ENCODE measurements at places on chromosomes 2 and 18. TPM values are rescaled to one million over a fixed set of nuclear protein-coding genes. Genes with fewer than 3 reads are reported as not detected.

Gene ADI1
- 32.6 TPM for total RNA-seq

- DNase-seq: no peak
These were observed 956.4 kb downstream of the CPS1 start for GRCh38 chr2:211512806-211513205.

DNA sequence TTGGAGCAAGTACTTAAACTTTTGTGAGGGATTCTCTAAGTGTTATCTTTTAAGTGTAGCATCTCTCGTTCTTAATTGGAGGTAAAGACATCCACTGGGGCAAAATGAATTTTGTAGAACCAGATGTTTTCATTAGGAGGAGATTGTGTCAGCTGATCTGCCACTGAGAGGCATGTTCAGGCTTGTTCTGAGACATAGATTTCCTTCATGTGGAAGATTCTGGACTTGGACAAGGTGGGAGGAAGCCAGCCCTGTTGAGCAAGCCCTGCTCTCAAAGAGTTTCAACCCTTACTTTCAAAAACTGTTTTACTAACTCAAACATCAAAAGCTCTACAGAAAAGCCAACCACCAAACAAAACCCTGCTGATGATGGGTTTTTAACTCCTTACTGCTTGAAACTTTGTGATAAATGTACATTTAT lies 6.5 kb downstream of the MAP4K4 start:
- DNase-seq: no peak

DNA sequence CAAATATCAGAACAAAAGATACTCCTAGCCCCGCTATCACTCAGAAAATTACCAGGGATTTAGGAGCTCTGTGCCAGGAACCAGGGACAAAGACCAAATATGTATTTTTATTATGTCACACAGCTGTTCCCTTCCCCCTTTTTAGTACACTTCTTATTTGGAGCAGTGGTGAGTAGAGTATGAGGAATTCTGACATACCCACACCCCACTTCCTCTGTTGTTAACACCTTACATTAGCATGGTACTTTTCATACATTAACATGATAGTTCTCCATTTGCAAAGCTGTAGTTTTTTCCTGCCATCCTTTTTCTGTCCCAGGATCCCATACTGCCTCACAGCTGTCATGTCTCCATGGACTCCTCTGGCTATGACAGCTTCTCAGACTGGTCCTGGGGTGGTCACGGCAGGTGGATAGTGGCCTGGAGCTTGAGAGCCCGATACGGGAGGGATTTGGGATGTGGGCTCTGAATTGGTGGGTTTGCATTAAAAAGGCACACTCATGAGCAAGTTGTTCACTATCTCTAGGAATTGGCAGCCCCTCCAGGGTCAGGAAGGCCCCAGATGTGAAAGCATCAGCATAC lies 100.2 kb downstream of the SH3RF3 start:
- DNase-seq: no peak

Gene IL36B
- not detected for total RNA-seq

Gene MTCL1
- total RNA-seq: 297 TPM

Gene SIX3
- not detected for total RNA-seq

GRCh38 chr2:127134235-127134634 lies 27.3 kb upstream of the BIN1 start:
- DNase-seq: no peak

- no peak for DNase-seq
These were observed 40.3 kb downstream of the PLA2R1 start for GRCh38 chr2:160022162-160022561.

- peak; percentile 91 for DNase-seq
These were observed 110.8 kb upstream of the OTOS start for GRCh38 chr2:240250985-240251847.

DNA sequence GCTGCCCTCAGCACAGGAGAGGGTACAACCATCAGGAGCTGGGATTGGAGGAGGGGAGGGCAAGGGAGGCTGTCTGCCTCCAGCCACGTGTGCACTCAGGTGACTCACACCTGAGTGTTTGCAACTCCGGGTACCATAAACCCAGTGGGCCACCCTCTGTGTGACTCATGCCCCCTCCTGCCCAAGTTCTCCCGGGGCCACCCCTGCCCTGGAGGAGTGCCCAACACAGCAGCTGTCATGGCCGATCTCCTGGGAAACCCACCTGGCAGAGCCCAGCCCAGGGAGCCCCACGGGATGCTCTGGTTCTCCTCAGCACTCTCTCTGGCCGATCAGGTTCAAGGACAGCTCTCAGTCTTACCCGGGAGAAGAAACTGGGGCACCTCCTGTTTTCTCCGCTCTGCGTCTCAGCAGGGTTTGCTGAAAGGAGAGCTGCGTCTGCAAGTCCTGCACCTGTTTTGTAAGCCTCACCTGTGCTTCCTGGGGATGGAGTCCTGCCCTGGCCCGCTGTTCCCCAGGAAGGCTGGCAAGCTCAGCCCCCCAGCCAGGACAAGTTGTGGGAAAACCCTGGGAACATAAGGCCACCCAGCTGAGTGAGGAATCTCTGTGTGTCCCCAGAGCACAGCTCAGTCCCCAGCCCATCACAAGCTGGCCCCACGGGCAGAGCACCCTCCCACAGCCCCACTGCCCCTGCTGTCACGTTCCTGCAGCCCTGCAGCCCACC lies 44.0 kb upstream of the UBE2F start:
- peak; percentile 55 for DNase-seq

GRCh38 chr18:26397019-26397418 lies 151.3 kb downstream of the KCTD1 start:
- DNase-seq: no peak

DNA sequence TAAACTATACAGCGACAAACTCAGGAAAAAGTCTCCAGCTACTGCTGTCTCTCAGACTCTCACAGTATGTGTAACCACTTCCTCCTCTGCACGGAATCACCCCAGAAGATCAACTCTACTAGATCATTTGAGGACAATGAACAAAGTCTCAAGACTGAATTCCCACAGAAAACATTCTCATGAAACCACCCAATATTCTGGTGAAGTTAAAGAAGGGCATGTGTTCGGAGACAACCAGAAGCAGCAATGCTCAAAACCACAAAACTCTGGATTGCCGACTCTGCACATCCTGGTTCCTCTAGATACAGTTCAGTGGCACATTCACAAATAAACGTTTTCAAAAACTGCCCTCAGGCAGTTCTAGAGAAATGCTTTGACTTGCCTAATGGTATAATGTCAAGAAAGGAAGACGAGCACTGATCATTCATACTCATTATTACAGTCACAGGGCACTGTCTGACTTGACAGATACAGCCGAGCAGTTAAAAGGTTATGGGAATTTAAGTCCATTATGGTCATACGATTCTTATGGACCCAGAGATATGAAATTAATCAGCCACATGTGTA lies 91.9 kb upstream of the STK17B start:
- no peak for DNase-seq

Gene POU3F3
- total RNA-seq: not detected

DNA sequence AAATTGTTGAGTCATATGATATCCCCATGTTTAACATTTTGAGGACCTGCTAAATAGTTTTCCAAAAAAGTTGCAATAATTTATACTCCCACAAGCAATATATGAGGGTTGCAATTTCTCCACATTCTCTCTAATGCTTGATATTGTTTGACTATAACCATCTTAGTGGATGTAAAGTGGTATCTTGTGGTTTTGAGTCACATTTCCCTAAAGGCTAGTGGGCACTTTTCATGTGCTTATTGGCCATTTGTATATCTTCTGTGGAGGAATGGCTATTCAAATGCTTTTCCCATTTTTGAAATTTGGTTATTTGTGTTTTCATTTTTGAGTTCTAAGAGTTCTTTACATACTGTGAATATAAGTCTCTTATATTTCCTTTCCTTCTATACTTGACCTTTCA lies 82.7 kb downstream of the SCG2 start:
- DNase-seq: no peak

DNA sequence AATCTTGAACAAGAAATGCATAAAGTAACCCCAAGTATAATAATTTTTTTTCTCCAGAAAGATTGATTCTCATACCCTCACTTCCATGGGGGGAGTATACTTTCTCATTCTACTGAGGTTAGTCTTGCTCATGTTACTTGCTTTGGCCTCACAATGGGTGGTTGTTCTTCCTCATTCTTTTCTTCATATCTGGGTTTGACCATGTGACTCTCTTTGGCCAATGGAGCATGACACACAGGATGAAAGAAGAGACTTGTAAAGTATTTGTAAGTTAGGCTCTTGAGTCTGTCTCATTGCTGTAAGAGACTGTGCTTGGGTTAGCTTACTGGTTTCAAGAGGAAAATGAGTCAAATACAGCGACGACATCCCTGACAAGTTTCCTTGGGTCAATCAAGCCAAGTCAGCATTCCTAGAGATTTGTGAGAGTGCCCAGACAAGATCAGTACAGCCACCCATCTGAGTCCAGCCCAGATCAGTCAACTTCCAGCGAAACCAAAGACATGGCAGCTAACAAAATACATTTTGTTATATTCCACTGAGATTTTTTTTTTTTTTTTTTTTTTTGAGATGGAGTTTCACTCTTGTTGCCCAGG lies 970.2 kb downstream of the BCL11A start:
- no peak for DNase-seq

GRCh38 chr18:9184998-9185613 lies 48.5 kb downstream of the ANKRD12 start:
- no peak for DNase-seq

Gene CCBE1
- total RNA-seq: 0.12 TPM

GRCh38 chr2:26033270-26033817 lies 540 bp upstream of the RAB10 start:
- peak; percentile 74 for DNase-seq

DNA sequence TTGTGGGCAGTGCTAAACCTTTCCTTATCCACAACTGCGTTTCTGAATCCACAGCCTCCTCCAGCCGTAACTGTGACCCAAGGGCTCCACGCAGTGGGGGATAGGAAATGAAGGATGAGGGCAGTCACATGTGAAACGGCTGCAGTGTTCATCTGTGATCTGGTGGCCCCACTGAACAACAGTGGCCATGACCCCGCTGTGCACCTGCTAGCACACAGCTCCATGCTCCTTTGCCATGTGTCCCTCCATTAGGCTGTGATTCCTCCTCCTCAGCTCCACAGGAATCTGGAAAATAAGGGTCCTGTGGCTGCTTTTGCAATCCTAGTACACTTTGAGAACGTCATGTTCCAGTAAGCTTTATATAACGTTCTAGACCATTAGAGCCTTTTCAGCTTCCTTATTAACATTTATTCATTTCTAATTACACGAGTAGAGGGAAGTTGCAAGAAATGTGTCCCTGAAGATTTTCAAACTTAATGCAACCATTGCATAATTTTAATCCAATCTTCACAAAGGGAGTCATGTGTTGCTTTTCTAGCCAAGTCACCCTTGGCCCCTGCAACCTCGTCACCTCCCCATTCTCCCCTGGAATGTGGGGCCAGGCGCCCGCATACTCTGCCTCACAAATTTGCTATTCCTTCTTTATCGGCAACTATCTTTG lies 7.1 kb upstream of the NAPG start:
- DNase-seq: no peak

DNA sequence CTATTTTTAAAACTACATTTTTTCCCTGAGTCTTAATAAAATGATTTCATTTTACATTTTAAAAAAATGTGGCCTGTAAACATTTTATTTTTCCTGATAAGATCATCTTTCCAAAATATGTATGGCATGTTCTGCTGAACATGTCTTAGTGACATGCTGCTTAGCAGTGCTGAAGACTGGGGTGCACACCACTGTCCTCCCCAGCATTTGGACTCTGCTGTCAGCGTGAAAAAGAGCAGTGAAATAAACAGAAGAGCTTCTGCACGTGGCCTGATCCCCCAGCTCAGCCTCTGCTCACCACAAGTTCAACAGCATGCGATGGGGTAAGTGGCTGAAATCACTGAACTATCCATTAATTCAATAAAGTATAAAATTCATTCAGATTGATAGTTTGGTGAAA lies 81.6 kb upstream of the ZNF521 start:
- DNase-seq: no peak

Gene RUFY4
- 0.21 TPM for total RNA-seq

- DNase-seq: no peak
These were observed 32.2 kb downstream of the UBR3 start for GRCh38 chr2:169859423-169859822.

DNA sequence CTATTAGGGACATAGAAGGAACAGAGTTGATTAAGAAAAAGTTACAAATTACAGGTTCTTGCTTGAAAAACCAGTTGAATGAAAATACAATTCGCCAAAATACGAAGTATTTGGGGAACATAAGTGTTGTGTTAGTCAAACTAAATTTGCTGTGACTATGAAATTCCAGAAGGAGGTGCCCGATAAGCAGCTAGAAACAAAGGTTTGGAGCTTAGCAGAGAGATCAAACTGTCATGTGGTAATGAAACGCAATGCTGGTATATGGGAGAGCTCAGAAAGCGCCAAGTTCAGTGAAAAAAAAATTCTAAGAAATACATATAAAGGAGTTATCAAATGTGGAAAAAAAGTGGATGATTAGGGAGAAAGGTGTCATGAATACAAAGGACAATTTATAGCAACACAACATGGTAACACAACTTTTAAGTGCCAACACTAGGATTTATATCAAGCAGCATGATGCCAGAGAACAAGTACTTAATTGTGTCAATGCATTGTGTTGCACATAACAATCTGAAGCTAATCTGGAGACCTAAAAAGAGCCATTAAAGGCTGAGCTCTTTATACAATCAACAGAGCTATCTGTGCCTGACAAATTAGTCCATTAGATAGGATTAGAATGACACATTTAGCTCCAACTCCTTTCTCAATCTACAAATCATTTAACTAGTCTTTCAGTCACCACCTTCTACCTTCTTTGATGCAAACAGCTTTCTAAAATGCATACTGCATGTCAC lies 31.2 kb downstream of the SMAD2 start:
- DNase-seq: no peak

DNA sequence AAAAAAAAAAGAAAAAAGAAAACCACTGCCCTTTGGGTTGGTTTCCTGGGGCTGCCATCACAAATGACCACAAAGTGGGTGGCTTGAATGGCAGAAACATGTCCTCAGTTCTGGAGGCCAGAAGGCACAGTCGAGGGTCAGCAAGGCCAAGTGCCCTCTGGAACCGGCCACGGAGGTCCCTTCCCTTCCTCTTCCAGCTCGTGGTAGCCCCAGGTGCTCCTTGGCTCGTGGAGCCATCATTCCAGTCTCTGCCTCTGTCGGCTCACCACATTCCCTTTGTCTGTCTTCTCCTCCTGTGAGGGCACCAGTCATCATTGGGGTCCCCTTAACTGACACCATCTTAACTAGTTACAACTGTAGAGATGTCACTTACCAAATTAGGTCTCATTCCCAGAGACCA lies 8.5 kb upstream of the NFATC1 start:
- DNase-seq: no peak

Gene ZNF804A
- total RNA-seq: 0.09 TPM

GRCh38 chr18:13457327-13457726 lies 238.8 kb downstream of the LDLRAD4 start:
- no peak for DNase-seq

All from Calu3 (cell line).